Stimulated activated CD8-positive, alpha-beta memory T cell treated with anti-CD3 and anti-CD28 coated beads, Interleukin-4, amount 100 ng/mL, for 1 hour (primary cell): ENCODE measurements at places on chromosomes 1 and 21.

- no peak for DNase-seq
These were observed 215.9 kb downstream of the NEGR1 start for GRCh38 chr1:72066431-72066830.

GRCh38 chr1:240526312-240526711 is 85.6 kb downstream of the GREM2 start:
- DNase-seq: no peak

- DNase-seq: no peak
These were observed 10.9 kb upstream of the HIPK1 start for GRCh38 chr1:113918243-113918642.

GRCh38 chr1:213122514-213122929 is 71.5 kb downstream of the RPS6KC1 start:
- DNase-seq: no peak

DNA sequence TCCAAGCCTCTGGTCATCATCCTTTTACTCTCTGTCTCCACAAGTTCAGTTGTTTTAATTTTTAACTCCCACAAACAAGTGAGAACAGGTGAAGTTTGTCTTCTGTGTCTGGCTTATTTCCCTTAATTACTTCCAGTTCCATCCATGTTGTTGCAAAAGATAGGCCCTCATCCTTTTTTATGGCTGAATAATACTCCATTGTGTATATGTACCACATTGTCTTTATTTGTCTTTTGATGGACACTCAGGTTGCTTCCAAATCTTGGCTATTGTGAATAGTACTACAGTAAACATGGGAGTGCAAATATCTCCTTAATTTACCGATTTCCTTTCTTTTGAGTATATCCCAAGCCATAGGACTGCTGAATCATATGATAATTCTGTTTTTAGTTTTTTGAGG is 262.5 kb downstream of the HHAT start:
- no peak for DNase-seq

- no peak for DNase-seq
These were observed 786.6 kb downstream of the ADGRL2 start for GRCh38 chr1:82587371-82587770.

GRCh38 chr1:58857680-58858673 is 74.1 kb upstream of the JUN start:
- no peak for DNase-seq

DNA sequence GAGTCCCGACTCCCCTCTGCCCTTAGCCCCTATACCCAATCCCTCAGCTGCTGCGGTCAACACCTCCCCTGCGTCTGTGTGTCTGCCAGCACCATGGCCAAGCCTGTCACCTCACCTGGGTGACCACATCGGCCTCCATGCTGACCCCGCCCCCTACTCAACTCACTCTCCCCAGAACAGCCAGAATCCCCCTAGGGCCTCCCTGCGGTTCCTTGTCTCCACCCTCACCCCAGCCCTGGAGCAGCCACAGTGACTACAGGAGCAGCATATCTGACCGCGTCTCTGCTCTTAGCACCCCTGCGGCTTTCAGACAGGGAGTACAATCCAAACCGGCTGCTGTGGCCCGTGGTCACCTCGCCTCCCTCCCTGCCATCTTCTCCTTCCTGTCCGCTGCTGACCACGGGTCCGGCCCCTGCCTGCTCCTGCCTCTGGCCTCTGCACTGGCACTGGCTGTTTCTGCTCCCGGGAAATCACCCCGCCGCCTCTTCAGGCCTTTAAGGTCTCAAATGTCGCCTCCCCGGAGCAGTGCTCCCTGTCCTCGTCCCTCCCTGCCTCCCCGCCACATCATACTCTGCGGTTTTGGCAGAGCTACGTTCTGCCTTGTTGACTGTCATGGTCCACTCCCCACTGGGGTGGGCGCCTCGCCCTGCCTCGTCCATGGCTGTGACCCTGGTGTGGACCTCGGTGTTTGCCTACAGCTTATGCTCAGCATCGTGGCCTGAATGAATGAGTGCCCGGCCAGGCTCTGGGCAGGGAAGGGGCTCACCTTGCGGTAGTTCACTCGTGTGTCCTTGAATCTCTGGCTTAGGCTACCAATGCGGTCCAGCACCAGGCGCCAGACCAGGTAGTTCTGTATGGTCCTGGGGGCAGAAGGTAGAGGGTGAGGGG is 11.1 kb downstream of the PRXL2B start:
- no peak for DNase-seq

DNA sequence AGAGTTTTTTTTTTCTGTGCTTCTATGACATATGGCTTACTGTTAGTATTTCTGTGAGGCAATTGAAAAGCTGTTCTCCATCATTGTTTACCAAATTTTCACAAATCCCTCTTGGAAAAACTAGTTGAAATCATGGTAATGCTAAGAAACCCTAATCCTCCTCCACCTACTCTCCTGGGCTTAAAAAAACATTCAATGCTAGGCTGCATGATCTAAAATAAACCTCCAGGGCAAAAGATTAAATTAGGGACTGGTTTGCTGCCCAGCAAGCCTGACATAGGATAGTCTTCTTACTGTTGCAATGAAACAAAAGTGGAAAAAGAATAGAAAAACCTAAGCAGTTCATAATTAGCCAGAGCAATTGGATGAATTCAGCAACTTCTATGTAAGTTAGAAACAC is 16.1 kb downstream of the C1orf52 start:
- no peak for DNase-seq

GRCh38 chr1:208465266-208465665 is 221.1 kb upstream of the PLXNA2 start:
- DNase-seq: no peak

DNA sequence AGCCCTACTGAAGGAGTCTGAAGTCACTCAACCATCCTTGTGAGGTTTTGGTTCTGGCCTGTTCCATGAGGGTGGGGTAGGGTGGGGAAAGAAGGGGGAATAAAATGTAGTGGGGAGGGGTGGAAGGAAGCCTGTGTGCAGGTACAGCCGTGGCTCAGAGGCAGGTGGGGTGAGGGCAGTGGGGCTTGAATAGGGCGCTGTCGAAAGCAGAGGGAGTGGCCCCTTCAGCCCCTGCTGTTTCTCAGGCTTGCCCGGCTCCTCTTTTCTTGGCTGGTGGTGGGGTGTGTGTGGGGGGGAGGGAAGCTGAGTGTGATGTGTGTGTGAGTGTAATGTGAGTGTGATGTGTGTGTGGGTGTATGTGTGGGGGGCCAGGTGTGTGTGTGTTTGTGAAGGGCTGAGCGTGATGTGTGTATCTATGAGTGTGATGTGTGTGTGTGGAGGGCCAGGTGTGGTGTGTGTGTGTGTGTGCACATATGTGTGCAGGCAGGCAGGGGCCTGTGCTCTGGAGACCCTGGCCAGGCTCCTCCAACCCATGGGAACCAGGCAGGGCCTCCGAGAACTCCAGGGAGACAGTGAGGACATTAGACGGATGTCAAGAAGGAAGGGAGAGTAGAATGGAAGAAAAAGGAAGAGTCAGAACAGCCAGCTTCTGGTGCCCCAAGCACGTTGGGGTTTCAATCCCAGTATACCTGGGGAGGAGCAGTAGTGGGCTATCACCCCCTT is 9.0 kb downstream of the SOX13 start:
- DNase-seq: no peak

DNA sequence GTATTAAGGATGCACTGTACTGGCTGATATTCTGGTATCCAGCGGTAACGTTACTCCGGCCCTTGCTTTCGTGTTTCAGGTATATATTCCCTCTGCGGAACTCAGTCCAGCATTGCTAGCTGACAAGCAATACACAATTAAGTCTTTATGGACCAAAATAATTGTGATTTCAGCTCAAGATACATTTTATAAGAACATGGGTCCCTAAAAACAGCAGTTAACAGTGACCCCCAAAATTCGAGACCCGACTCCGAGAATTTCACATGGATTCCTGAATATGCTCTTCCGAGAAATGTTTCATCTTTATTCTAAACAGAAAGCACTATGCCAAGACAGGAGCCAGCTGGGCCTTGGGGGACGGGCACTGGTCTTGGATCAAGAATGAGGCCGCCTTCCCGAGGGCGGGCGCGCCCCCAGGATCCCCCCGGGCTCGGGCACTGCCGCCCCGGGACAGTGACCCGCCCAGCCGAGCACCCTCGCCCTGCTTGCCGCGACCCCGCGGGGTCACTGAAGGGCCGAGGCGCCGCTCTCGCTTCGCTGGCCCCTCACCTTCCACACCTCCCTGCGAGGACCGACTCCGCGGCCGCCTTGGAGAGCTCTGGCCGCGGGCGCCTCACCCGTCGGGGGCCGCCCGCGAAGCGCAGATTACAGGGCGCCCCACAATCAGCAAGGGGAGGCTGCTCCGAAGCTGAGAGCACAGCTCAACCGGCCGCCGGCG is 610 bp downstream of the SCYL3 start:
- DNase-seq: no peak

DNA sequence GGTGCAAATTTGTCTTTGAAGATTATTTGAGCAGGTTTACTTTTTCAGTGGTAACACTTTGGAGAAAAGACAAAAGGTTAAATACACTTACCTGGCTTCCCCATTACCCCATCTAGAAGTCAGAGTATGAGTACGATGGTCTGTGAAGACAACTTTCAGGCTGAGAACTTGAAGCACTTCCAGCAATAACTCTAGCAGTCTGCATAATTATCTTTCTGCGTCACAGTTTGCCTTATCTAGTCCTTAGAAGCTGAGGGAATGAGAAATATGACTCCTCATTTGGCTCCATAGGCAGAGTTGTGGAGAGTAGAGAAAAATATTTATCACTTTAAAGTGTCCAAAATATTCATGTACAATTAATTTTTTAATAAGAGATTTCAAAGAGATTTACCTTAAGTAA is 323.4 kb upstream of the CAMK1G start:
- no peak for DNase-seq

DNA sequence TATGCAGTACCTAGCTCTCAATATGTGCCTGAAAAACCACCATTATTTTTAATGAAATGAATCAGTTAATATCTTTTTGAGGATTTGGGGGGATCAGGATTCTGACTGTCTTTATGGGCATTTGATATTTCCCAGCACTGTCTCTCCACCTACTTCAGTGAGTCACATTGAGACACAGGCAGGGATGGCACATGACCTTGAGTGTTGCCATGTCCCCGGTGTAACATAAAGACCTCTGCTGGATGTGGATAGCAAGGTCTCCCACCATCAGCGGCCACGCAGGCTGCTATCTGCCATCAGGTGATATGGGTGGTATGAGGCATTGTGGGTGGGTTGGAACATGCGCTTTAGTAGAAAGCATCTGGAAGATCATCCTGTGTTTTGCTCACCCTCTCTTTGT is 103.2 kb downstream of the RGL1 start:
- DNase-seq: no peak

DNA sequence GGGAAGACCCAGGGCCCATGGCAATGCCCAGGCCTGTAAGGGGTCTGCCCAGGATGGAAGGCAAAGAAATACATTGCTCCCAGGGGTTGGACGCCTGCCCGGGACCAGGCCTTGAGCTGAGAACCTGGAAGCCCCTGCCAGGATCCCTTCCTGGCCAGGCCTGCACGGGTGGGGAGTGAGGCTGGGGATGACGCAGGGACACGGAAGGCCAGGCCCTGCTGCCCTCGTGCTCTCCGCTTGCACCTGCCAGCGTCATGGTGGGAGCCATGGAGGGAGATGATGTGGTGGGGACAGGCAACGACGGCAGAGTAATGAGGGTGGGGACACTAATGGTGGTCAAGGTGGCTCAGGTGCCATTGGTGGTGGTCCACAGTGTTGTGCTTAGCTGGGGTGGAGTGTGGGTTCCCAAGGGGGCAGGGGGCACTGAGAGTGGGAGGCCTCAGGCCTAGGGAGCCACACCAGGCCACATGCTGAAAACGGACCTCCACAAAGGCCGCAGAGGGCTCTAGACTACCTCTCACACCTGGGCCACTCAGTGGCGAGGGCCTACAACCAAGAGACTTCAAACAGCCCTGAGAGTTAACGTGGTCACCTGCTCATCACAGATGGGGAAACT is 4.3 kb downstream of the HES3 start:
- no peak for DNase-seq

DNA sequence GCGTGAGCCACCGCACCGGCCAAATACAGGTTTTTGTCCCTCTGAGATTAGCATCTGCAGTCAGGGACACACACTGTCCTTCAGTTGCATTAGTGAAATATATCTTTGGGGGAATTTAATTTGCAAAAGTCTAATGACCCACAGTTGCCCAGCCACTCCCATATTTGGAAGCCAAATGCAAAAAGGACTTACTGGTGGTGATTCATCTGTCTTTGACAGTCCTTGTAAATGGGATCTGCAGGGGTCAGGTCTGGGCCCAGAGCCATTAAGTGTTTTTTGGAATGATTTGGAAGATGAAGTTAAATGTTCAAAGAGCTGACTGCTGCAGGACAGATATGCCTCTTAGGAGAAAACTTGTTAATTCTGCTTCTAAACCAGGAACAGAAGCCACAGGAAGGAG is 44.6 kb upstream of the DNASE2B start:
- no peak for DNase-seq

DNA sequence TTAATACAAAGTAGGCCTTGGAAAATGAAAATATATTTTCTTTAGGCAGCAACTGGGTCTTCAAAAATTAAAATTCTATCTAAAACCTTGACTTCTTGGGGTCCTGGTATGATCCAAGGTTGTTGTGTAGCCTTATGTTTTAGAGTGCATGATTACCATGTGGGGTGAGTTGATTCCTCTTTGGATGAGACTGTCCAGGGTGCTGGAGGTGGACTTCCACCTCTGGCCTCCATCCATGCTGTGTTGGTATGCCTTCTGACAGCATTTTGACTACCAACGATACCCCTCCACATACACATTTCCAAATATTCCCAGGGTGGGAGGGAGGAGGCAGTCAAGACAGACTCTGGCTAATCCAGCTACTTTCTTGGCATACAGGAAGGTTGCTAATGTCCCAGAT is 205.0 kb downstream of the TNR start:
- no peak for DNase-seq

- no peak for DNase-seq
These were observed 2.8 kb downstream of the DYRK1A start for GRCh38 chr21:37369307-37369854.

DNA sequence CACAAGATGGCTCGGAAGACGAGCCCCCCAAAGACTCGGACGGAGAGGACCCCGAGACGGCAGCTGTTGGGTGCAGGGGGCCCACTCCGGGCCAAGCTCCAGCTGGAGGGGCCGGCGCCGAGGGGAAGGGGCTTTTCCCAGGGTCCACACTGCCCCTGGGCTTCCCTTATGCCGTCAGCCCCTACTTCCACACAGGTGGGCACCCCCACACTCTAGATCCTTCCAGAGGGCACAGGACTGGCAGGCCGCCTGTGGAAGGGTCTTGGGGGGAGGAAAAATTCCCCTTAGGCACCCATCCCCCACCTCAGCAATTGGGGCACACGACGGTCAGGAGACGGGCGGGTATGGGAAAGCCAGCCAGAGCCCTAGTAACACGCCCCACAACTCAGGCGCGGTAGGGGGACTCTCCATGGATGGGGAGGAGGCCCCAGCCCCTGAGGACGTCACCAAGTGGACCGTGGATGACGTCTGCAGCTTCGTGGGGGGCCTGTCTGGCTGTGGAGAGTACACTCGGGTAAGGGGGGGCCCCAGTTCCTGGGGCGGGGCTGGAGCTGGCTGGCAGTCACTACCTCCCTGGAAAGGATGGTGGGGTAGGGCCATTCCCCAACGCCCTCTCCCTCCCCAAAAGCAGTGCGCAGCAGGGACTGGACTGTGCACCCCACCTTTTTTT is 16.1 kb downstream of the NOC2L start:
- no peak for DNase-seq
